ENCODE measurements at places on chromosomes 5 and 9.

DNA sequence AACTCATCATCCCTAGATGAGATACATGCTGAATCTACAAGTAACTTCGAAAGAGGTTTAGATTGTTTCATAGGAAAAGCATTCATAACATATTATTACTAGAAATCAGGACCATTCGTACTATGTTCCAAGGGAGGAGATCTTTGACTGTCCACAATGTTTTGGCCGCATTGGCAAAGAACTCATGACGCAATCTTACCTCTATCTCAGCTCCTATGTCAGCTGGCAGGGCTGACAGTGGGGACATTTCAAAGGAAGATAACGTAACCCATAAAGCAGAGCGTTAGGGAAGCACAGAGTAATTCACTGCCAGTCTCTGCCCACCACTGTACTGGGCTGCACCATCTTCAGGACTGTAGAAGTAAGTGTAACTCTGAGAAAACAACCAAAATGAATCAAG lies 69.7 kb downstream of the EFNA5 start:
- no peak for DNase-seq

- no peak for DNase-seq
These were observed 164.9 kb downstream of the PBX3 start for GRCh38 chr9:125911861-125912644.

GRCh38 chr5:6736524-6737042 lies 23.4 kb downstream of the TENT4A start:
- no peak for DNase-seq

DNA sequence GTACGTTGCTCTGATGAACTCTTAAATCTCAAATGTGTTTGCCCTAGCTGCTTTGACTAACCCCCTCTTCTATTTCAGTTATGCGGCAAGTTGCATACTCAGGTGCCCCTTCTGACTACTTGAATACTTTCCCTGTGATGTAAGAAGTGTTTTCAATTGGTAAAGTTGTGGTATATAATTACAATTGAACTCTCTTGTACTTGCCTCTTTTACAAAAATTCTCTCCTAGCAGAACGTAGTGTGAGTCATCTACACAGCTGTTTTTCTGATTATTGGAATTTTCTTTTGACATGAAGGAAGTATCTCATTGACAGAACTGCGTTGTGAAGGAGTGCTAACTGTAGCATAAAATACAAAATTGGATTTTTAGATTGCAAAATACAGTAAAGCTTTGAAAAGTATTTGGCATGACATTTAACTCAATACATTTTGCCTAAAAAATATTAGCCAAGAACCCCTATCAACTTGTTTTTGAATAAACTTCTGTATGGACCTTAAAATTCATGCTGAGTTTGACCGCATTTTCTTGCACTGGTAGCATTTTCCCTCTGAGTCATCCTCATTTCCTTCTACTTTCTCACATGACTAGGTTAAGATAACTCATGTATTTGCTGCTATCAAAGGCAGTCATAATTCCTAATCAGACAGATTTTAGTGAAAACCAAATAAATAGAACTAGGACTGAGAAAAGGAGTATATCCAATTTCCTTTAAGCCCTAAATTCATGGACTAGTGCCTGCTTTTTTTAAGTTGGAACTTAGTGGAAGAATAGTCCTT lies 6.3 kb downstream of the CRHBP start:
- no peak for DNase-seq

GRCh38 chr5:171848006-171848405 lies 62.4 kb downstream of the SMIM23 start:
- no peak for DNase-seq

DNA sequence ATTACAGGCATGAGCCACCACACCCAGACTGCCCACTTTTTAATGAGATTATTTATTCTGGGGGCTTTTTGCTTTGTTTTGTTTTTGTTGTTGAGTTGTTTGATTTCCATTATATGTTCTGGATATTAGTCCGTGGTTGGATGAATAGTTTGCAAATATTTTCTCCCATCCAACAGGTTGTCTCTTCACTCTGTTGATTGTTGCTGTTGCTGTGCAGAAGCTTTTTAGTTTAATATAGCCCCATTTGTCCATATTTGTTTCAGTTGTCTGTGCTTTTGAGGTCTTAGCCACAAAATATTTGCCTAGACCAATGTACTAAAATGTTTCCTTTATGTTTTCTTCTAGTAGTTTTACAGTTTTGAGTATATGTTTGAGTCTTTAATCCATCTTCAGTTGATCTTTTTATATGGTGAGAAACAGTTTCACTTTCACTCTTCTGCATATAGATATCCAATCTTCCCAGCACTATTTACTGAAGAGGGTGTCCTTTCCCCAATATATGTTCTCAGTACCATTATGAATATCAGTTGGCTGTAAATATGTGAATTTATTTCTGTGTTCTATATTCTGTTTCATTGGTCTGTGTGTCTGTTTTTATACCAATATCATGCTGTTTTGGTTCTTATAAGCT lies 30.2 kb upstream of the TBCA start:
- DNase-seq: peak; percentile 23

GRCh38 chr5:54278979-54279717 lies 31.2 kb downstream of the ARL15 start:
- no peak for DNase-seq

GRCh38 chr5:92519811-92520632 lies 1061.0 kb downstream of the NR2F1-AS1 start:
- DNase-seq: no peak

DNA sequence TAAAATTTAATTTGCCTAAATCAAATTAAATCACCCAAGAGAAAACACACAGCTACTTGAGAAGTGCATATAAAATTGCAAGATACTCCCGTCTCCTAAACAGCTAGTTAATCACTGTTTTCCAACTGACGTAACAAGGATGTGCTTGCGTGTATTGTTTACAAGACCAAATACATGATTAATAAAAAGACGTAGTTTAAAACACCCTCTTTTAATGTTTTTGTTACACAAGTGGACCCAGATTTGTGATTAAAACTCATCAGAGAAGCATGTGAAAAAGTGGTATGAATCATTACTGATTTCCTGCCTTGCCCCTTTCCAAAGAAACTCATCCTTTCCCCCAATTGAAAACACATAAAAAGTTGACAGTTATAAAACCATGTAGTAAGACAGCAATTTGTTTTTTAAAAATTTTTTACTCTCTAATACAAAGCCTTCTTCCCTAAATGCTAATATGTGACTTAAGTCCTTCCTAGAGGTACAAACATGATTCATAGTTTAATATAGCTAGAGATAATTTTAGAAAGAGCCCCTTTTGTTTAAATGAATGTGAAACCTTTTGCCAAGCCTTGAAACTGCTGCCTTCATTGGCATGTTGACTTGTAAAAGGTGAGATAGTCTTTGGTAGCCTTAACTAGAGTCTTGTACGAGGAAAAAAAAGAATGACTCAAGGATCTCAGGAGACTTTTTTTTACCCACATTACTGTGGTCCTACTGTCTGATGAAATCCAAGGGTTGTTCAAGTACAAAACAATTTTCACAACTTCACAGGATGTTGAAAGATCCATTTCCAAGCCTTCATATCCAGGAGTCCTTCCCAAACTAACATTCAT lies 61.4 kb upstream of the FST start:
- no peak for DNase-seq

GRCh38 chr9:8484597-8485191 lies 685.1 kb upstream of the DMAC1 start:
- DNase-seq: no peak

DNA sequence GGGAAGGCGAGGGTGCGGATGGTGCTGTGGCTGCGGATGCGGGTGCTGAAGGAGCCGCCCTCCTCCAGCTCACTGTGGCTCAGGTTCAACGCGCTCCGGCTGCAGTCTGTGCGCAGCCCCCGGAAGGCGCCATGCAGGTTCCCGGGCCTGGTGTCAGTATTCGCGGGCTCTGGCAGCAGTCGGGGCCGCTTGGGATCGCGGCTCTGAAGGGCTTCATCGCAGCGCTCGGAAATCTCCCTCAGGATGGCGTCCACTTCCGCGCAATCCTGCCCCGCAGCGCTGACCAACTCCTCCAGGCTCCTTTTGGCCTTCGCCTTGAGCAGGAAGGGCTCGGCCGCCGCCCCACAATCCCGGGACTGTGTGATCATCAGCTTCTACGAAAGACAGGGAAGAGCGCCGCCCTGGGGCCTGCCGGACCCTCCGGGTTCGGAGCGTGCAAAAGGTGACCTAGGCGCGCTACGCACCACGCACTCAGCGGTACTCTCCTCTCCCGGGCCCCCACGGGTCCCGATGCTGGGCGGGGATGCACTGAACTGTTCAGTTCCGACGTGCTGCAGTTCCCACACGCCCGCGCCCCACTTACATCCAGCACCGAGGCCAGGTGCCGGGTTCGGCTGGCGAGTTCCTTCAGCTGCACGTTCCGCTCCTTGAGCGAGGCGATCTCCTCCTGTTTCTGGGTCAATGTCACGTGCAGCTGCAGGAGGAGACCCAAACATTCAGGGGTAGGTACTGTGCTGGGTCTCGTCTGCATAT lies 6.5 kb downstream of the MCIDAS start:
- no peak for DNase-seq

GRCh38 chr5:88695232-88695631 lies 187.8 kb downstream of the MEF2C start:
- no peak for DNase-seq

- peak; percentile 39 for DNase-seq
These were observed 13.6 kb downstream of the FNBP1 start for GRCh38 chr9:130029223-130029973.

GRCh38 chr9:137031904-137032640 lies at the start of gene FUT7:
FUT7 (minus strand) TSS chr9:137032088; CDS start chr9:137031991, 97 bp downstream.
- peak; percentile 71 for DNase-seq

DNA sequence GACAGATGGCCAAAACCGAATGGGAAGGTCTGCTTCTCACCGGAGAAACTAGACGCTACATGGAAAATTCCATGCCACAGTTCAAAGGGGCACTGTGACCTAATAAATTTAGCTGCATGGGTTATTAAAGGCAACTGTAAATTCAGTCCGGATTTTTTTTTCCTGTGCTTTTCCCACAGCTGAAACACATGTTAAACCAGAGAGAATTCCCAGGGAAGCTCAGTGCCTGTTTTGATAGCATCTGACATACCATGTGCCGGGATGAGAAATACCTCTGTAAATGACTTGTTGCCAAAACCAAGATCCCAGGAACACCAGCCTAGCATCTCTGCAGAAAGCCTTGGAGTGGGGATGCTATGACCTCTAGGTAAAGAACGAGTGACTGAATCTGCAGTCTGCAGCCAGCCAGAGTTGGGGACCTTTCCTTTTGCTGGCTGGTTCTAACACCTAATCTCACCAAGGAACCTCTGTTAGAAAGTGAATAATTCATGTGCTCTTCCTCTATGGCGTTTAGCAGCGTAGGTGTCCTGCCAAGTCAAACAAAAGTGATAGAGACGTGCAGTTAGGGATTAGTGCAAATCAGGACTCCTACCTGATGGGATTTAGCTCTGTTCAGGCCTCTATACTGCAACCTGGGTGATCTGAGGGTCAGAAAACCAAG lies 77.9 kb downstream of the SLIT3 start:
- DNase-seq: no peak

DNA sequence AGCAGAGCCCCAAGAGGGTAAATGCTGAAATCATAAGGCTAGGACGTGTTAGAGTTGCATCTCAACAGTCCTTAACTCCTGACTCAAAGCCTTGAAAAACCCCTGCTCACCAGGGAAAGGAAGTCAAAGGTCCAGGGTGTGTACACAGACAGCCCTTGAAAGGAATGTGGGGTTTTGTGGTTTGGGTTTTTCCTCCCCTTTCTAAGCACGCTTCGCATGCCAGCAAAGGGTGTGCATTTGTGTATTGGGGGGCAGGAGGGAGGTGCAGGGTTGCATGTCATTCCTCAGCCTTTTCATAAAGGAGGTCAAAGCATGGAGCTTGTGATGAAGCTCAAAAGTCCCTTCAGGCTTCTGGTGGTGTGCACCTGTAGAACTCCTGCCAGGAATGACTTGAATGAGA lies 17.3 kb upstream of the XPA start:
- no peak for DNase-seq

DNA sequence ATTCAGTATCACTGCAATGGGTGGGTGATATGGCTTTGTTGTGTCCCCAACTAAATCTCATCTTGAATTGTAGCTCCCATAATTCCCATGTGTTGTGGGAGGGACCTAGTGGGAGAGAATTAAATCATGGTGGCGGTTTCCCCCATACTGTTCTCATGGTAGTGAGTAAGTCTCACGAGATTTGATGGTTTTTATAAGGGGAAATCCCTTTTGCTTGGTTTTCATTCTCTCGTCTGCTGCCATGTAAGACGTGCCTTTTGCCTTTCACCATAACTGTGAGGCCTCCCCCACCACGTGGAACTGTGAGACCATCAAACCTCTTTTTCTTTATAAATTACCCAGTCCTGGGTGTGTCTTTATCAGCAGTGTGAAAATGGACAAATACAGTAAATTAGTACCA lies 9.5 kb upstream of the NANS start:
- no peak for DNase-seq

Data from T-helper 2 cell (primary cell).